Fibroblast of upper back skin (primary cell): ENCODE measurements at places on chromosomes 5 and 9.

DNA sequence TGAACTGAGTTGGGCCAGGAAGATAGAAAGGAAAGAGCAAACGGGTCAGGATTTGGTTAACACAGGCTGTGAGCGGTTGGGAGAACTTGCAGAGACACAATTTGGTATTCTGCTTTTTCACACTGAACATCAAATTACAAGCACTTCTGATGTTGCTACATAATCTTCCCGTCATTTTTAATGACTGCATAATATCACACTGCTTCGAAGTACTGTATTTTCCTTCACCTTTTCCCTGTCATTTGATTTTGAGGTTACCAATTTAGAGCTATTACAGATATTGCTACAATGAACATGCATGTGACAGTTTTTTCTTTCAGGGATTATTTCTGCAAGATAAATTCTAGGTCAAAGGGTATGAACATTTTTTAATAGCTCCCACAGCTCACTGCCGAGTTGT lies 71.4 kb upstream of the CPEB4 start:
- DNase-seq = no peak

DNA sequence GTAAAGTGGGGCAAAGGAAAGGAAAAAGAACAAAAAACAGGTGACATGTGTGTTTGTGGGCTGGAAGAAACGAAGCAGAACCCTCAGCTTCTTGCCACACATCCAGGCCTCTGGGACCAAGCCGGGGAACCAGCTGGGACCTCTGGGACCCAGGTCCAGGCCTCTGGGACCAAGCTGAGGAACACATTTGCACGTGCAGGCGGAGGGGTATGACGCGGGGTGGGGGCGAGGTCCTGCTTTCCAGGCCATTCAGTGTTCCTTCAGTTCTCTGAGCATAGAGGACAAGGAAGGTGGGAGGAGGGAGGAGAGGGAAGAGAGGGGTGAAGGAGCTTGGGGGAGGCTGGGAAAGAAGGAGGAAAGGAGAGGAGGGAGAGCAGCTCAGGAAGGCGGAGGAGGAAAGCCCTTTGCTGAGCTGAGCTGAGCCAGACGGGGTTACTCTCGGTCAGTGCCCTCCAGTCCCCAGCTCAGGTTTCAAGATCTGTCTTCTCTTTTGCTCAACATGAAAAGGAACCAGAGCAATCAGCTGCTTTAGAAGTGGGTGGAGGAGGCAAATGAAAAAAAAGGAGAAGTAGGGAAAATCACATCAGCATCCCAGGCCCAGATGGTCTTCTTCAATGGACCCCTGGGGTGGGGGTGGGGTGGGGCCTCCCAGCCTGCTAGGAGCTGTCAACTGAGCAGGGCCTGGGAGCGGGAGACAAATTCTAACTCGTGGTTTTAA lies 59.1 kb downstream of the ABCA1 start:
- DNase-seq = peak; percentile 88

DNA sequence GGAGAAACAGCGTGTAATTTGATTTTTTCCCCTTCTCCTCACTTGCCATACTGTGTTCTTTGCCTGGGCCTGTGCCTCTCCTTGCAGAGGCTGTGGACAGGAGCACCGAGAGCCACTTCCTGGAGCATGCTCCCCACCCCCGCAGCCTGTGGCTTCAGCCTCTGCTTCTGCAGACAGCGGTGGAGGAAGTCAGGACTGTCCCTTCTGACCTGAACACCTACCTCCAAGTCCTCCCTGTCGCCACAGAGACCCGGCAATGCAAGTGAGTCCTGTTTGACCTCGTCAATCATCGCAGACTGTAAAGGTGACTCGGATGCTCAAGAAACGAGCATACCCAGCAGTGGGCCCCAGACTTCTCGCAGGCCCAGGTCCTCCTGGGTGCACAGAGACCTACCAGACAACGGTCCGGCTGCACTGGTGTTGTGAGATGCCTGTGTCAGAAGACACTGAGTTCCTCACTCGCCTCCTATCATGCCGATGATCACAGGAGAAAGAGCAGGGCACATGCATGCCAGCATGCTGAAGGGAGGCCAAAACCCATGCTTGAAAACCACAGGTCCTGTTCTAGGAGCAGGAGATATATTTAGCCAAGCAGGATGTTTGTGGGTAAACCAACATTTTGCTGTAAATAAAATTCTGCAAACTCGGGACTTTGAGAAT lies 198.8 kb downstream of the AUH start:
- DNase-seq = no peak

- DNase-seq = no peak
These were observed 124.1 kb upstream of the ADRA1B start for GRCh38 chr5:159792180-159792579.

- peak; percentile 13 for DNase-seq
These were observed 12.0 kb downstream of the UIMC1 start for GRCh38 chr5:176994460-176995121.

DNA sequence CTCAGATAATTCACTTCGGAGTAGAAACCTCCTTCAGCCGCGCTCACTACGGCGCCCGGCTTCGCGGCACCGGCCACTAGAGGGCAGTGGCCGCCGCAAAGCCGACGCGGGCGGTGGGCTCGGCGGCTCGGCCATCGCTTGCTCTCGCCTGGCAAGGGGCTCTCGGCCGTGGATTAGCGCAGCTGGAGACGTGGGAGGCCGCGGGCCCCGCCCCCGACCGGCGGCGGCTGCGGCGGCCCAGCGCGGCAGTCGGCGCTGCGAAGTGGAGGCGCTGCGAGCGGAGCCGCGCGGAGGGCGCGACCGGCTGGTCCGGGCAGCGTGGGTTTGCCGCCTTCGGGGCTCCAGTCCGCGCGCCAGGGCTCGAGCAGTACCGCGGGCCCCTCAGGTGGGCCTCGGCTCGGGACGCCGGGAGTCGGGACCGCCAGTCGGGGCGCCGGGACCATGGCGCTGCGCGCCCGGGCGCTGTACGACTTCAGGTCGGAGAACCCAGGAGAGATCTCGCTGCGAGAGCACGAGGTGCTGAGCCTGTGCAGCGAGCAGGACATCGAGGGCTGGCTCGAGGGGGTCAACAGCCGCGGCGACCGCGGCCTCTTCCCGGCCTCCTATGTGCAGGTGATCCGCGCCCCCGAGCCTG lies at the start of gene SNX18:
Gene SNX18 (plus strand): TSS at position 248 of the 634 bp plus-strand sequence. CDS start 194 bp downstream, at position 442.
- DNase-seq = peak; percentile 93

GRCh38 chr9:20305452-20305851 lies 316.8 kb downstream of the MLLT3 start:
- DNase-seq = no peak

GRCh38 chr9:112175796-112176315 lies 759 bp upstream of the SUSD1 start:
- no peak for DNase-seq

GRCh38 chr5:167489202-167489601 lies 802.2 kb upstream of the WWC1 start:
- peak; percentile 59 for DNase-seq

- peak; percentile 72 for DNase-seq
These were observed 2.2 kb downstream of the ST6GALNAC6 start for GRCh38 chr9:127897193-127897692.

DNA sequence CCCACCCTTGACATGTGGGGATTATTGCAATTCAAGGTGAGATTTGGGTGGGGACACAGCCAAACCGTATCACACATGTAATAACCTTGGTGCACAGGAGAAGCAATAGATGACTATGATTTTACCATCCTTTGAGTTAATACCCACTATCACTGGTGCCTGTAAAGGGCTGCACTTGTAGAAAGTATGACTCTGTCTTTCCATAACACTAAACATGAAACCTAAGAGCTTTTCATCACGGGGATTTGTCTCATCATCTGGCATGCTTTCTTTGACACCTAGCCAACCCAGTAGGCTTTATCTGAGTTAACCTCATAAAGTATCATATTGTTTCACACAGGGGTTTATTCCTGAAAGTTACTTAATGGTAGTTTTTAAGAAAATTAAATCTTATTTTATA lies 188.9 kb upstream of the TNC start:
- DNase-seq = peak; percentile 50

DNA sequence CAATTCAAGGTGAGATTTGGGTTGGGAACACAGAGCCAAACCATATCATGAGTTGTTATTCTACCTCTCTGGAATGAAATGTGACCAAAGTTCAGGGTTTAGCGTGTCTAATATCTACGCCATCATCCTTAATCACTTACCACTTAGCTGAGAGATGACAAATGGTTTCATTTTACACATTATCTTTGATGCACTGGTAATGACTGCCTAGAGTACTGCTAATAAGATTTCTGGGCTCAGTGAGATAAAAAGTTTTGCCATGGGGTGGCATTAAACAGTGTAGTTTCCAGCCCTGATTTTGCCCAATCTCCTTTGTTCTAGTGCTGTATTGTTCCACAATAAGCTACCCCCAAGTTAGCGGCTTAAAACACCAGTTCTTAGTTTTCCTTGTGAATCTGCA lies 367.2 kb downstream of the MLLT3 start:
- no peak for DNase-seq

DNA sequence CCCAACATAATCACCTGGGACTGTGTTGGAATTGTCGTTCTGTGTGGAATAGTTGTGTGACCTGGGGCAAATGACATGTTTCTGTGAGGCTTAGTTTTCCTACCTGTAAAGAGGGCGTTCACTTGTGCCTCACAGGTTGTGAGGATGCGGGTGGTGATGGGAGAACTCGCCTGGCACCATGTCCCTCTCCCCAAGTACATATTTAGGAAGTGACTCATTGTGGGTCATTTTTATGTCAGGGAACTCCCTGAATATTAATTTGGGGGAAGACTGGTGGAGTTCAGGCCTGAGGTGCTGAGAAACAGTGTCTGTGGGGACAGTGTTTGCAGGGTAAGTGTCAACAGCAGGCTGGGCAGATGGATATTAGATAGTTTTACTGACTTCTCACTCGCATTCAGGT lies 144.7 kb downstream of the KDM4C start:
- peak; percentile 3 for DNase-seq

DNA sequence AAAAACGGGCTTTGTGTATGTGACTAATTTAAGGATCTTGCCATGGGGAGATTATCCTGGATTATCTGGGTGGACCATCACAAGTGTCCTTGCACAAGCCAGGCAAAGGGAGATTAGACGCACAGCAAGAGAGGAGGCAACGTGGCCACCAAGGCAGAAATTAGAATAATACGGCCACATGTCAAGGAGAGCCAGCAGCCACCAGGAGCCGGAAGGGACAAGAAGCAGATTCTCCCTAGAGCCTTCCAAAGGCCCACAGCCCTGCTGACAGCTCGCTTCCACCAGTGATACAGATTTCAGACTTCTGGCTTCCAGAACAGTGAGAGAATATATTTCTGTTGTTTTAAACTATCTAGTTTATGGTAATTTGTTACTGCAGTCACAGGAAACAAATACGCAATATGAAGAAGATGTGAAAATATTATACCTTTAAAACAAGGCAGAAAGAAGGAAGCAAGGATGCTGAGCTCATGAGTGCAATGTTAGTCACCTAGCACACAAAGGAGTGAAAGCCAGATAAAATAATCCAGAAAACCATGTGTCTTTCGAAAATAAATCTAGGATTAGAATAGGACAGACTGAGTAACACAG lies 28.7 kb upstream of the F2RL1 start:
- no peak for DNase-seq
